Activated CD4-positive, alpha-beta memory T cell treated with anti-CD3 and anti-CD28 coated beads, Interleukin-2, amount 10 ng/mL, durations not matched to agents 7 days and 5 days (primary cell): ENCODE measurements at places on chromosomes 1 and 21.

GRCh38 chr1:65432918-65433317, 12.4 kb downstream of the LEPR start:
- H3K27ac ChIP-seq: no peak overlapping the region
- no peaks in the 10 kb centered on the region for H3K27me3 ChIP-seq
- no peak overlapping the region for H3K4me3 ChIP-seq
- peaks cover 31% of the 10 kb centered on the region for H3K36me3 ChIP-seq
- no peak for DNase-seq
- H3K4me1 ChIP-seq: peaks cover 45% of the 10 kb centered on the region

DNA sequence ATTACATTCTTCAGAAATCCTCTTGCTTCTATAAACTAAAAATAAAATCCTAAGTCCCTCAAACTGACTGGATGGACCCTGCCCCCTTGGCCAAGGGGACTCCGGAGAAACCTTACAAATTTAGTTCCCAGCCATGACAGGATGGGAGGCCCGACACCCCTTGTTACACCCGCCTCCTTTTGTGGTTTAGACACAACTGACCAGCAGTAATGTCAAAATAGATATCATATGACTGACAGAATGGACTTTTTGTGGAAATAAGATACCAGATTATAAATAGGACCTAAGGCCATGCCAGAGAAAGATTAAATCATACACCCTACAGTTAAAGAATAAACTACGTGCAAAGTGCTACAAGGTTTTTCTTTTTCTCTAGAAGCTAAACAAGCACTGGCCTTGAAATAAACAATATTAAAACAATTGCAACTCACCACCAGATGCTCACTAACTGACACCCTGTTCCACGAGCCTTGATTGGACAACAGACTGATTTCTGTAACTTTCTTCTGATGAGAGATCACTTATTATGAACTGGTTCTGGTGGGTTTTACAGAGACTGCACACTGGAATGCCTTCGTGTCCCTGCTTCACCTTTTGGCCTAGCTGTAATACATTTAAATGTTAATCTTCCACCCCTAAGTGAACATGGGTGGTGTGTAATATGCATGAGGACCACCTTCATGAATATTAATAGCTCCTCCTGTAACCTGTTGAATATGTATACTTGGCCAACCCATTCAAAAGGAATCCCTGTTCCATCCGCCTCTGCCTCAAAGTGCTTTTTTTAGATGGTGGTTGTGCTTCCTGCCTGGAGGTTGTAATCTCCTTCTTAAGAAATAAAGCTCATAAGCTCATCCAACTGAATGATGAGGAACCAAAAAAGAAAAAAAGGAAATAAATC, 99.6 kb downstream of the ODF2L start:
- no peaks in the 10 kb centered on the region for H3K27me3 ChIP-seq
- H3K4me3 ChIP-seq: no peak overlapping the region
- DNase-seq: no peak
- H3K4me1 ChIP-seq: no peaks in the 10 kb centered on the region

- no peak overlapping the region for H3K4me3 ChIP-seq
- DNase-seq: peak; percentile 58
Observed at GRCh38 chr21:27700974-27701614, 734.2 kb upstream of the ADAMTS5 start.

DNA sequence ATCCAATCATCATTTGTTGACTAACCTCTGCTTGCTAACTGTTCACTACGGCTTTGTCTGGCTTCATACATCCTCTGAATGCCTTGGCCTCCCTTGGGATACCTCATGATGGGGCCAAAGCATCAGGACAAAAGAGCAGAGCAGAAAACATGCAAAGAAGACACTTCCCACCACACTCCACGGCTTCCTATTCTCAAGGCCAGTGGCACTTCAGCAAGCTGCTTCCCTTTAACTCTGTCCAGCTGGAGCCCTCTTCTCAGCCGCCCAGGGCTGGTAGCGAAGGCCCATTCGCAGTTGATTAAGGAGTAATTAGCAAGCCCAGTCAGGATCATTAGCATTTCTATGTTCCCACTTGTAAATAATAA, 224.3 kb upstream of the FGGY start:
- DNase-seq: no peak
- no peak overlapping the region for H3K4me3 ChIP-seq
- H3K36me3 ChIP-seq: peaks cover 11% of the 10 kb centered on the region
- peak overlapping the region; percentile 37 for H3K27ac ChIP-seq
- peaks cover 23% of the 10 kb centered on the region for H3K4me1 ChIP-seq
- H3K27me3 ChIP-seq: no peaks in the 10 kb centered on the region

DNA sequence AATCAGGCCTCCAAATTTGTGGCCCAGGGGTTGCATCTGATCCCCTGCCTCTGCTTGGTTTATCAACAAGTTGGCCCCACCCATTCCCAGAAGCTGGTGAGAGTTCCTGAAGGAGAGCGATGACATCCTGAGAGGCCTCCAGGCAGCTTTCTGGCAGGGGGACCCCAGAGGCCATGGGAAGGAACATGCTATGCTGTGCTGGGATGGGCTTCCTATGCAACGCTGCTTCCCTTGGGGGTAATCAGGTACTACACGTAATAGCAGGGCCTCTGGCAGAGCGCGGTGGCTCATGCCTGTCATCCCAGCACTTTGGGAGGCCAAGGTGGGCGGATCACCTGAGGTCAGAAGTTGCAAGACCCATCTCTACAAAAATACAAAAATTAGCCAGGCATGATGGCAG, 8.4 kb upstream of the MTF1 start:
- H3K36me3 ChIP-seq: peaks cover 39% of the 10 kb centered on the region
- no peak overlapping the region for H3K4me3 ChIP-seq
- DNase-seq: no peak
- H3K27me3 ChIP-seq: no peaks in the 10 kb centered on the region

DNA sequence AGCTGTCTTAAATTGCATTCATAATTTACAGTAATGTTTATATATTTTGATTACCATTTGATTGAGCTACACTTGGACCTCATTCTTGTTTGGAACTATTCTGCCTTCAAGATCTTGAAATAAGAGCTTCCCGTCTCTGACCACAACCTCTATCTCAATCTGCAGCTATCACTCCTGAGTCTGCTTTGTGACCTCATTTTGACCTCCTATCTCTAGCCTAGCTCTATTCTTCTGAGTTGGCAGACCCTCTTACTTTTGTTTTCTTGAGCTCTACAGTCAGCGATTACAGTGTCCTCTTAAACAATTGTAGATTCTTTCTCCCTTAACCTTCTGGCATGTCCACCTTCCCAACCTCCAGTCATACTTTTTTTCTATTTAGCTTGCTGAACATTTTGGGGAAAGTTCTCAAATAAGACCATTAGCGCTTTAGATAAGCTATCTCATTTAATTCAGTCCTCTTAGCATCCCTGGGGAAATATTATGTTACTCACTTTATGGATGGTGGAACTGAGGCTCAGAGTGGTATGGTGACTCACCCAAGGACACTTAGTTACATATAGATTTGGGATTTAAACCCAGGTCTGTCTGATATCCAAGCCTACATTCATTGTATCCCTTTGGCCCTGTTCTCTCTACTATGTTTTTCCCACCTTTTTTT, 19.1 kb downstream of the RPAP2 start:
- H3K27ac ChIP-seq: peak overlapping the region; percentile 85
- H3K4me1 ChIP-seq: peaks cover 67% of the 10 kb centered on the region
- peak overlapping the region; percentile 25 for H3K4me3 ChIP-seq
- DNase-seq: peak; percentile 36

GRCh38 chr1:232452117-232452516, 177.8 kb downstream of the SIPA1L2 start:
- no peaks in the 10 kb centered on the region for H3K36me3 ChIP-seq
- no peak for DNase-seq
- H3K27ac ChIP-seq: no peak overlapping the region
- H3K4me3 ChIP-seq: no peak overlapping the region

DNA sequence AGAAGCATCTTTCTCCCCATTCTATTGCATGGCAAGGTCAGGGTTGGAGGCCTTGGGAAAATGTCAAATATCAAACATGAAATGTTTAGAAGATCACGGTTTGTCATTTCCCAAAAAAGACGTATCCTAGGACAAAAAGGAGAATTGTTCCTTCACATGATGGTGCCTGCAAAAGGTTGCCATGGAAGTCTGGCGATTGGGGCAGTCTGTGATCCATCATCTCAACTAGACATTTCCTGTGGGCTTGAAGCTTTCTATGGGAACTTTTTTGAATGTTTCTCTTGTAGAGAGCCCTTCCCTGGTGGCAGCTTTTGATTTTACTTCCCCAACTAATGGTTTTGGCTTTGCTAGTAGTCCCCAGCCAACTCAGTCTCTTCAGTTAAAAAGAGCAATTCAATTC, 106.3 kb downstream of the TGFB2 start:
- H3K4me1 ChIP-seq: no peaks in the 10 kb centered on the region
- no peaks in the 10 kb centered on the region for H3K27me3 ChIP-seq
- no peak overlapping the region for H3K27ac ChIP-seq

DNA sequence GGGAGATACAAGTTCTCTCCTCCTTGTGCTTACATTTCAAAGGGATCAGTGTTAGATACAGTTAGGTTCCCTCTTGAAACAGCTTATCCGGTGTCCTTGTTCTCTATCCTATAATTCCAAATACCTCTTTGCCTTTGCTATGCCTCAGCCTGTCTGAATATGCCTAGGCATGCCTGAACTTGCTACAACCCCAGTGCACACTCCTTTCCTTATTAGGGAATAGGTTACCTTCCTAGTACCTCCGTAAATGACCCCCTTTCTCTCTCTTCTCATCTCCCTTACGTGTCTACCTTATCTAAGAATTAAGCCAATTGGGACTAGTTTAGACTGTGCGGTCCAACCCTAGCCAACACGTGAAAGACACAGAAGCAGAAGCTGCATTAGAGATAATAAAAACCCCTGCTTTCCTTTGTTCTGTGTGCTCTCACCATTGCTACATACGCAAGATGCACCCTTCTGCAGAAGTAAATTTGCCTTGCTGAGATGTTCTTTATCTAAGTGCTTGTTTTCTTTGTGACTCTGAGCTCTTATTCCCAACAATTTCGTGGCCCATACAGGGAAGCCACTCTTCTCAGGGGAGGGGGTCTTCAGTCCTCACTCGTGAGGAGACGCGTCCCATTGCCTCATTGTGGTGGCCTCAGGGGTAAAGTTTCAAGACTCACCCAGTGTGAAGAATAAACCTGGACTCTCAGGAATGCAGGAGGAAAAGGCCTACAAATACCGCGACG, 802.1 kb downstream of the PLA2G4A start:
- H3K36me3 ChIP-seq: no peaks in the 10 kb centered on the region
- no peak overlapping the region for H3K4me3 ChIP-seq
- no peak for DNase-seq
- H3K27me3 ChIP-seq: no peaks in the 10 kb centered on the region
- no peaks in the 10 kb centered on the region for H3K4me1 ChIP-seq

DNA sequence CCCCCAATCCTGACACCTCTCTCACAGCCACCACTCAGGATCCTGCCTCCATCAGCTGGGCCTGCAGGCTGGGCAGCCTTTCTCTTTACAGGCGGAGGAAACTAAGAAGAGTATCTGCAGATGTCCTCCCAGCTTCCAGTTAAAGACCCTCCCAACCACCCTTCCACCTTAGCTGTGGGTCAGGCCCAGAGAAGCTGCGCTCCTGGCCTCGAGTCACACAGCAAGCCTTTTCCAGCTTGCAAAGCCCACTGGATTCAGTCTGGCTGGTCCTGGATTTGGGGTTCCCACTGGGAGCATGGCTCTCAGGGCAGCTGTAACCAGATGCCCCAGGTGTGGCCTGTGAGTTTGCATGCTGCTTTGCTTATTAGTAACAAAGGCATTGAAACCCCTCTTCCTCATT, 19.9 kb downstream of the KCNQ4 start:
- H3K4me1 ChIP-seq: peaks cover 18% of the 10 kb centered on the region
- no peak overlapping the region for H3K4me3 ChIP-seq
- no peak overlapping the region for H3K27ac ChIP-seq
- H3K36me3 ChIP-seq: no peaks in the 10 kb centered on the region
- DNase-seq: no peak

DNA sequence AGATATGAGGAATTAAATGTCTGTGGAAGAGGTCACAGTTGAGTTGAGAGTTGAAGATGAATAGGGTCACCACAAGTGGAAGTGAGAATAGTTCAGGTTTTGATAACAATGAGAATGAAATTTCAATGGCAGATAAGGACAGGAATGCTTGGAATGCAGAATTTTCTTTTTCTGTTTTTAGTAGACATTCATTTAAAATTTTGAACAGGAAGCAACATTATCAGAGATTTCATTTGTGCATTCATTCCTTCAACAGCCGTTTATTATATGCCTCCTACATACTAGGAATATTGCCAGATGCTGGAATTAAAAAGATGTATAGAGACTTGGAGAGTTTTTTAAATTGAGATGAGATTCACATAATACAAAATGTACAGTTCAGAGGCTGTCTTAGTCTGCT, 126.8 kb downstream of the ITSN1 start:
- no peaks in the 10 kb centered on the region for H3K4me1 ChIP-seq
- no peaks in the 10 kb centered on the region for H3K36me3 ChIP-seq
- no peaks in the 10 kb centered on the region for H3K27me3 ChIP-seq
- no peak overlapping the region for H3K4me3 ChIP-seq

- H3K27ac ChIP-seq: no peak overlapping the region
- no peaks in the 10 kb centered on the region for H3K36me3 ChIP-seq
- peaks cover 2% of the 10 kb centered on the region for H3K4me1 ChIP-seq
- peaks cover 5% of the 10 kb centered on the region for H3K27me3 ChIP-seq
- DNase-seq: no peak
Observed at GRCh38 chr1:64750875-64751274, 6.0 kb downstream of the RAVER2 start.

GRCh38 chr1:178650934-178651511, 74.0 kb upstream of the RALGPS2 start:
- H3K4me3 ChIP-seq: no peak overlapping the region
- no peak for DNase-seq
- H3K4me1 ChIP-seq: no peaks in the 10 kb centered on the region
- no peaks in the 10 kb centered on the region for H3K36me3 ChIP-seq
- no peak overlapping the region for H3K27ac ChIP-seq

DNA sequence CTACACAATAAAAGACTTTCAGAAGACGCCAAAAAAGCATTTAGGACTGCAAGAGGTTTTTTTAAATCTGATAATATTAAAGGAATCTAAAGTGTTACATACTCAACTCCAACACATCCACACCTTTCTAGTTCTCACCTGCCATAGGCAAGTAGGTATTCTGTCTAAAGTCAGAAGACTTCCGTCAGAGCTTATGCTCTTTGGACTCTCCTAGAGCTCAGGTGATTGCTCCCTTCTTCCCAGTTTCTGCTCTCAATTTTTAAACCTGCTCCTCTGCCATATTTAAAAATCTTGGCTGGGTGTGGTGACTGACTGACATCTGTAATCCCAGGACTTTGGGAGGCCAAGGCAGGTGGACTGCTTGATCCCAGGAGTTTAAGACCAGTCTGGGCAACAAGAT, 16.6 kb downstream of the EVI5 start:
- DNase-seq: no peak
- peaks cover 18% of the 10 kb centered on the region for H3K27me3 ChIP-seq
- H3K27ac ChIP-seq: no peak overlapping the region
- peaks cover 2% of the 10 kb centered on the region for H3K36me3 ChIP-seq
- H3K4me1 ChIP-seq: no peaks in the 10 kb centered on the region

- peaks cover 40% of the 10 kb centered on the region for H3K4me1 ChIP-seq
- H3K27ac ChIP-seq: peak overlapping the region; percentile 50
- peaks cover 32% of the 10 kb centered on the region for H3K27me3 ChIP-seq
- peaks cover 12% of the 10 kb centered on the region for H3K36me3 ChIP-seq
- peak; percentile 91 for DNase-seq
Observed at GRCh38 chr21:31559368-31560119, 99.9 kb upstream of the SOD1 start.

GRCh38 chr1:181794332-181794731, 267.2 kb downstream of the ZNF648 start:
- H3K36me3 ChIP-seq: no peaks in the 10 kb centered on the region
- H3K4me3 ChIP-seq: no peak overlapping the region
- H3K27ac ChIP-seq: no peak overlapping the region
- H3K27me3 ChIP-seq: peaks cover 2% of the 10 kb centered on the region
